ENCODE measurements at places on chromosomes 1 and 21. TPM values are rescaled to one million over a fixed set of nuclear protein-coding genes. Genes with fewer than 3 reads are reported as not detected.
A peak's percentile ranks its signal among the peaks of the same experiment; 100 is the strongest.

The A3GALT2 gene
- total RNA-seq, result not detected

The CLDN17 gene
- not detected for total RNA-seq

The TPM3 gene
- 476 TPM for total RNA-seq

The TPTE gene
- not detected for total RNA-seq

The HNRNPU gene
- total RNA-seq, result 511 TPM

The NT5C1A gene
- not detected for total RNA-seq

The PDPN gene
- total RNA-seq, result not detected

The TSPAN2 gene
- total RNA-seq, result 0.05 TPM

The LIPI gene
- total RNA-seq, result not detected

The CCDC27 gene
- not detected for total RNA-seq

The TRAPPC3 gene
- total RNA-seq, result 54.7 TPM

The SPATA21 gene
- total RNA-seq, result not detected

The CYP4A11 gene
- not detected for total RNA-seq

The LEMD1 gene
- total RNA-seq, result not detected

The CSF3R gene
- total RNA-seq, result 0.20 TPM

- DNase-seq, result no peak
Observed at GRCh38 chr21:38083535-38083934, 167.3 kb upstream of the KCNJ6 start.

- no peak for DNase-seq
Observed at GRCh38 chr1:230210981-230211336, 143.9 kb downstream of the GALNT2 start.

GRCh38 chr21:17003763-17004373, 509.0 kb upstream of the CXADR start:
- DNase-seq, result peak; percentile 29

- no peak for DNase-seq
Observed at GRCh38 chr1:54754486-54755285, 9.6 kb downstream of the PARS2 start.

GRCh38 chr1:44673675-44674112, 587 bp downstream of the TMEM53 start:
- DNase-seq, result no peak

GRCh38 chr1:154982341-154982740, 803 bp upstream of the FLAD1 start:
- no peak for DNase-seq

DNA sequence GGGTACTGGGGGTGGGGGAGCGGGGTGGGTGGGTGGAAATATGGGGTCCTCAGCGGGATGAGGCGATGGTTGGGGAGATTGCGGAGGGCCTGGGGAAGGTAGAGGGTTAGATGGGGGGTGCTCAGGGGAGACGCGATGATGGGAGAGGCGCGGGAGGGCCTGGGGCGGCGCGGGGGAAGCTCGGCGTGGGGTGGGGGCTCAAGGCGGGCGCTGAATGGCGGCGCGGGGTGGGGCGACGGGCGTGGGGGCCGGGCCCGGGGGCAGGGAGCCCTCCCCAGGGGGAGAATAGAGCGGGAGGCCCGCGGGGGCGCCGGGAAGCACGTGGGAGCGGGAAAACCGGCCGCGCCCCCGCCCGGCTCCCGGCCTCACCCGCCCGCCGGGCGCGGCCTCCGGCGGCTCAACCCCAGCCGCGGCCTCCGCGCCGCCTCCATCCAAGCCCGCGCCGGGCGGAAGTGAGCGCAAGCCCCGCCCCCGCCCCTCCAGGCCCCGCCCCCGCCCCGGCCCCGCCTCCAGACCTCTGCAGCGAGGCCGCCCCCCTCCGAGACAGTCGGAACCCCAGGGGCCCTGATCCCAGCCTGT, at the start of gene FAAP20:
Gene FAAP20, minus strand, starts transcription at position 454 of the 579 bp plus-strand sequence. Its CDS starts 23 bp downstream, at position 431.
- no peak for DNase-seq

GRCh38 chr1:80066060-80066459, 1059.5 kb upstream of the ADGRL4 start:
- no peak for DNase-seq

DNA sequence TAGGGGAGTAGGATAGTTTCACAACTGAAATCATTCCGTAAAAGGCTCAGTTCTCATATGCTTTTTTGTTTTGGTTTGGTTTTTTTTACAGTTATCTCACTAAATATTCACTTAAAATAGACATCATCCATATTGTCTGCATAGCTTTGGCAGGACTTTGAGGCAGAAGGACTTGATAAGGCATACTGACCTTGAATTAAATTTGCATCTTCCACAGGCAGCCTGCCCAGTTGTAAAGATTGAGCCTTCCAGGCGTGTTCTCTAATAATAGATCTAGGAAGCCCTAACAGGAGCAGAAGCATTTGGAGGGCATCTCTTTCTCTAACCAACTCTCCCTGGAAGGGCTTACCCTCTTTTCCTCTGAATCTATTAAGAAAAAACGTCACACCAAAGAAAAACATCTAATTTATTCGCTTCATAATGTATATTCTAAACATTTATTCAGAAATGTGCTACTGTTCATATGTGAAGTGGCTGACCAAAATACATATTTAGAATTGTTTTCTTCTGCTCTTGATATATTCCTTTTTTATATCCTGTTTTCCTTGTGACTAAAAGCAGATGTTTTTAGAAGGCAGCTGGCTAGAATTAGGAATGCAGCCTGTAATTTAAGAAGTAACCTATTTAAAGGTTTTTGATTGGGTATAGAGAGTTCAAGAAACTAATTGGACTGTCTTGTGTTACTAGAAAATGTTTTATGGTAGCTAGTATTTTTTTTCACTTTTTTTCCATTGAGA, 20.2 kb downstream of the DESI2 start:
- no peak for DNase-seq

DNA sequence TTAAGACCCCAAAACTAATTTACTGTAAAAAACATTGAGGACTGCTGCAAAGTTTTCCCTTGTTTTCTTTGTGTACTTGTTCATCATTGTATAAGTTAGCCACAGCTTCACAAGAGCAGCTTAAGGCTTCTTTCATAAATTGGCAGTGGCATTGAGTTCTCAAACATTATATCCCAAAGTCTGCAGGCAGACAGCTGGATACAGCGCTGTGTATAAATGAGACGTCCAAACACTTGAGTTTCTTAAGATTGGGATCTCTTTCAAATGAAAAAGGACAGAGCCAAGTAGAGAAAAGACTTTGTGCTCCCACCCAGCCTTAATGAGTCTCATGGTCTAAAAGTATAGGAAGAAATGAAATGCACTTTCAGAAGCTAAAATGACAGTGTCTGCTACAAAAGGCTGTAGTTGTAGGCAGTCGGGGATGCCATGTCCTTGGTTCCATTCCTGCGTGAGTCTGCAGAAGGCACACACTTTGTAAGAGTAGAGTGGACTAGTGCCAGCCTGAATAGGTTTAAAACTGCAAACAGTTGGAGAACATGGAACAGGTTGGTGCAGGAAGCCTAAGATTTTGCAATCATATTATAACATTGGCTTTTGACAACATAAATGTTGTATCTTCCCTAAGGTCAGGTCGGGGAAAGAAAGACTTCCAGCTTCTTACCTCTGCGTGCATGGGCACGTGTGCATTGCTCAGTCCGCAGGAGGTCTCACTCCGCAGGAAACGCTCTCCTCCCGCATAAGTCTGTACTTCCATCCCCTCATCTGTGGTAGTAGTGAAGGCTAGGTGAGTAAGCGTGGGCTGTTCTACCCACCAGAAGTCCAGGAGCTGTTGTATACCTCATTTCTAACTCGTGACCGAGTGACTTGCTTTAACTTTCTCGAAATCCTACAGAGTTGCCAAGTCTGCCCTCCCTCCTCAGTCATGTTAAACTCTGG, 94.4 kb downstream of the CD247 start:
- no peak for DNase-seq

GRCh38 chr1:180680558-180681144, 48.8 kb downstream of the XPR1 start:
- no peak for DNase-seq

- DNase-seq, result no peak
Observed at GRCh38 chr1:68814067-68814466, 317.2 kb upstream of the DEPDC1 start.

- no peak for DNase-seq
Observed at GRCh38 chr1:212101735-212102134, 66.2 kb downstream of the DTL start.

DNA sequence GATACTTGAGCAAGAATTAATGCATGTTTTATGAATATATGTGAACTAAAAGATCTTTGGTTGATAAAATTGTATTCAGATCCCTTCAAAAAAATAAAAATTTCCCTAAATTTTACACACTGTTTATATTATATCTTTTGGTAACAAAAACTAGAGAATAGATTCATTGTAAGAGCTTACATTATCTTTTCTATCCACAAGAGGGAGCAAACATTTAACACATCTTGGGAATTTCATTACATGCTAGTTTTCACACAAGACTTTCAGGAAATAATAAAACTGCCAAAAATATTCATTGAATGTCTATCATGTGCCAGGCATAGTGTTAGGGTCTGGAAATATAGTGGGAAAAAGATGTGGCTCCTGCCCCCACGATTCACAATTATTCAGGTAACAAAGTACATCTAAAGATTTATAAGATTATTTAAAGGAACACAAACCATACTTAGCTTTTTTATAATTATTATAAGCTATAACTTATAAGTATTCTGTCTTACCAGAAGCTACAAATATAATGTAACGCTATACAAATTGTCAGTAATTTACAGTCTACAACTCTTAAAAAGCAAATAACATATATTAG, 30.6 kb downstream of the FAF1 start:
- peak; percentile 20 for DNase-seq

DNA sequence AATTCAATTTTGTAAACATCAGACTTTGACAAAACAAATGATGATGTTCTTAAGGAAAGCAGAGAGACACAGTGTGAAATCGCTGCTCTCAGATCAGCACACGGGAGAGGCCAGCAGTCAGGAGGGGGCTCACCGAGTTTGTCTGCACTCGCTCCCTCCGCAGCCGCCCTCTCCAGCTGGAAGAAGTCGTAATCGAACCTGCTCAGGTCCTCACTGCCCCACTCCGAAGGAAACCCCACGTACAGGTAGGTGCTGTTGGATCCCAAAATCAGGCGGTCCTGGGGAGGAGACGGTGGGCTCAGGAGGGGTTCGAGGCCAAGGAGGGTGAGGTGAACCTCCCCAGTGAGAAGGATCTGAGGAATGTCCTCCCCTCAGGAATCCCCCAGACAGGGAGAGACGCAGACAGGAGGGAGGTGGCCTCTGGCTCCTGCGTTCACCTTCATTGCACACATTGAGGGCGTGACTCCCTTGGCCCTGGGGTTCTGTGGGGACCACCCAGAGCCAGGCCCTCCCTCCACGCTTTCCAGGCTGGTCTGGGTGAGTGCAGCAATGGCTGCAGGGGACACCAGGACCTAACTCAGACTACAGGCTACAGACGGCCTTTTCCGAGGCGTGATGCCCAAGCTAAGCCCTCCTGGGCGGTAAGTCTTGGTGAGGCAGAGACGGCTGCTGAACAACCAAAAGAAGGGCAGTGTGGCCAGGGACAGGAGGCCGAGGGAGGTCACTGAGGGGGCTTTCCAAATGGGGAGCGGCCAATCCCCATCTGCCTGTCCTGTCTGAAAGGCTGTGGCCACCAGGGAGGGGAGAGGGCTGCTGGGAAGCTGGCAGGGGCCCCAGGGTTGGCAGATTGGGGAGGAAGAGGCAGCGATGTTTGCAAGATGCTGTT, 65.5 kb downstream of the SCCPDH start:
- no peak for DNase-seq

GRCh38 chr1:15598436-15598835, 13.6 kb upstream of the AGMAT start:
- DNase-seq, result no peak

DNA sequence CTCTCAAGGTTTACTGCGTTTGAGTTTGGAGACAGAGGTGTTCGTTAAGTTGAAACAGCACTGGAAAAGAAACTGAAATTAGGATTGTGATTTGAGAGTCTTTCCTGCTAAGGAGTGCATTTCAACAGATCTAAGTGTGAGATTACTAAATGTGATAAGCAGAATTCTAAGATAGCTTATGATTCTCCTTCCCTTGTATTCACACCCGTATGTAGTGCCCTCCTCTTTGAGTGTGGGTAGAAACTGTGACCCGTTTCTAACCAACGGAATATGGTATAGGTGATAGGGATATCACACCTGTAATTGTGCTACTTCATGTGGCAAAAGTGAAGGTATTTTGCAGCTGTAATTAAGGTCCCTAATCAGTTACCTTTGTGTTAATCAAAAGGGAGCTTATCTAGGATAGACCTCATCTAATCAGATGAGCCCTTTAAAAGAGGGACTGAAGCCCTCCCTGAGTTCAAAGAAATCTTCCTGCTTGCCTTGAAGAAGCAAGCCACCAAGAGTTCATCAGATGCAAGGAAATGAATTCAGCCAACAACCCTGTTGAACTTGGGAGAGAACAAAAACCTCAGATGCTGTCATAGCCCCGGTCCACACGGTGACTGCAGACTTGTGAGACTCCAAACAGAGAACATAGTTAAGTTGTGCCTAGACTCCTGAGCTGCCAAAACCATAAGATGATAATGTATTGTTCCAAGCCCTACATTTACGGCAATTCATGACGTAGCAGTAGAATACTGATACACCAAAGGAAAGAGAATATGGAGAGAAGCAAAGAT, 12.6 kb upstream of the IL12RB2 start:
- DNase-seq, result no peak

GRCh38 chr1:2411801-2412394, 466 bp downstream of the PEX10 start:
- DNase-seq, result no peak

DNA sequence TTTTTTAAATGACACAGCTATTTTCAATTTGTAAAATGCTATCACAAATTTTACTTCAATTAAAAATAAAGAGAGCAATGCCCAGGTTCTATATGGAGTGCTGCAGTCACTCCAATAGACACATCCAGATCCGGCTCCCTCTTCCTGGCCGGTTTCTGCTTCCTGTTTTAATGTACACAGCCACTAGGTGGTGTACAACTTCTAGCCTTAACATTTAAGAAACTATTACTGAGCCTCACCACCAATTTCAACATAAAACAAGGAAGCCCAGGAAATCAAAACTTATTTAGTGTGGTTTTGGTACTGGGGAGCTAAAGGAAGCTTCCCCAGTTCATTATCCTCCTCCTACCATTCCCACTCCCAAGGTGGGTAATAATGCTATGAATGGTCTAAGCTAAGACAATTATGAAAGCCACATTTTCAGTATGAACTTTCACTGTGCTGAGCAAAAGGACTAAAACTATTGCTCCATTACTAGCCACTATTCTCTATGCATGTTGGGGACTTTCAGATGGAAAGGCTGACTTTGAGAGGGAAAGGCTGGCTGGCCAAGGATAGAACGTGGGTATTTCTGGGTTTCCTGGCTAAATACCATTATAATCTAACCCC, 25.5 kb upstream of the MTMR11 start:
- peak; percentile 78 for DNase-seq

- DNase-seq, result no peak
Observed at GRCh38 chr1:94875794-94876193, 51.1 kb downstream of the CNN3 start.

DNA sequence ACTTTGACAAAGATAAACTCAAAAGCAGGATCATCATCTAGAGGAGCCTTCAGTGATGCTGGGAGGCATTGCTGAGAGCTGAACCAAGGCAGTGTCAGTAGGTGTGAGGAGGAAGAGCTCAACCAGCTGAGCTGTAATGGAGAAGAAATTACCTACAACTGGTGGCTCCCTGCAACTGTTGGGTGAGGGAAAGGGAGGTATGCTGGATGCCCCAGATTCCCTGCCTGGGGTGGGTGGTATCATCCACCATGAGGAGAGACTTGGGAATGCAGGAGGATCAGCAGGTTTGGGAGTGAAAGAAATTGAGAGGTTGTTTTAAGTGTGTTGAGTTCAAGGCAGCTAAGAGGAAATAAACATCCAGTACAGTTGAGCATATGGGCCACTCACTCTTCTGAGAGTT, 199.8 kb downstream of the DNM3 start:
- DNase-seq, result no peak

- no peak for DNase-seq
Observed at GRCh38 chr1:6162773-6163172, 17.3 kb downstream of the CHD5 start.

GRCh38 chr1:227799756-227800155, 15.7 kb upstream of the PRSS38 start:
- no peak for DNase-seq

Data from NCI-H460 (cell line).